Fibroblast of skin of scalp (primary cell): ENCODE measurements at places on chromosomes 2 and 18.

- peak; percentile 34 for DNase-seq
These were observed 76.7 kb upstream of the TWIST2 start for GRCh38 chr2:238771218-238771617.

DNA sequence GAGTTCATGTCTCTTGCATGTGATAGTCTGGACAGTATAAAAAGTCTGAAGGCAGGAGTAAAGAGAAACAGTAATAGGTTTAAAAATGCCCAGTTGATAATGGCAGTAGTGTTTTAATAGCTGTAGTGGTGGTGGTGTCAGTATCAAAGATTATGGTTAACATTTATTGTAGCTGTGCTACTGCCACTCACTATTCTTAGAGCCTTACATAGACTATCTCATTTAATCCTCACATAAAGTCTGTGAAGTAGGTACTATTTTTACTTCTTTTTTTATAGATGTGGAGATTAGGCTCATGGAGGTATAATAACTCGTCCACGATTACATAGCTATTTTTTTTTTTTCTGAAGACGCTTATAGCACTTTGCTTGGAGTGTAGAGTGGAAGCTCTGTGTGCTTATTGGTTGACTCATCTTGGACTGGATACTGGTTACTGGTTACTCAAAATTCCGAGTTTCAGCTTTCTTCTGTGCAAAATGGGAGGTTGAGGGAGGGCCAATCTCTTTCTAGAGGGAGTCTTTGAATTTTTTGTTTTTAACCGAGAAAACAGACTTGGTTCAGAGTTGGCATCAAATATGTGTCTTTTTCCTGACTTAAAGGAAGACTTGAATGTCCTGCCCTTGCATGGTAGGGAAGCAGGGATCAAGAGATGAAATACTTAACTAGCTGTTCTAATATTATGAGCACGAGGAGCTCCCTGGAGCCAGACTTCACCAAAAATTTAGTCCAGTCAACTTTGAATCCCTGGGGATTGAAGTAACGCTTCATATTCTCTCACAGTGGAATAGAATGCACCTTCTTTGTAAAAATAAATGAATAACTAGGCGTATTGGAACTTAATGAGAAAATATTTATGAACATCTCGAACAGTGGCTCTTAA is 27.1 kb downstream of the CERS6 start:
- no peak for DNase-seq

DNA sequence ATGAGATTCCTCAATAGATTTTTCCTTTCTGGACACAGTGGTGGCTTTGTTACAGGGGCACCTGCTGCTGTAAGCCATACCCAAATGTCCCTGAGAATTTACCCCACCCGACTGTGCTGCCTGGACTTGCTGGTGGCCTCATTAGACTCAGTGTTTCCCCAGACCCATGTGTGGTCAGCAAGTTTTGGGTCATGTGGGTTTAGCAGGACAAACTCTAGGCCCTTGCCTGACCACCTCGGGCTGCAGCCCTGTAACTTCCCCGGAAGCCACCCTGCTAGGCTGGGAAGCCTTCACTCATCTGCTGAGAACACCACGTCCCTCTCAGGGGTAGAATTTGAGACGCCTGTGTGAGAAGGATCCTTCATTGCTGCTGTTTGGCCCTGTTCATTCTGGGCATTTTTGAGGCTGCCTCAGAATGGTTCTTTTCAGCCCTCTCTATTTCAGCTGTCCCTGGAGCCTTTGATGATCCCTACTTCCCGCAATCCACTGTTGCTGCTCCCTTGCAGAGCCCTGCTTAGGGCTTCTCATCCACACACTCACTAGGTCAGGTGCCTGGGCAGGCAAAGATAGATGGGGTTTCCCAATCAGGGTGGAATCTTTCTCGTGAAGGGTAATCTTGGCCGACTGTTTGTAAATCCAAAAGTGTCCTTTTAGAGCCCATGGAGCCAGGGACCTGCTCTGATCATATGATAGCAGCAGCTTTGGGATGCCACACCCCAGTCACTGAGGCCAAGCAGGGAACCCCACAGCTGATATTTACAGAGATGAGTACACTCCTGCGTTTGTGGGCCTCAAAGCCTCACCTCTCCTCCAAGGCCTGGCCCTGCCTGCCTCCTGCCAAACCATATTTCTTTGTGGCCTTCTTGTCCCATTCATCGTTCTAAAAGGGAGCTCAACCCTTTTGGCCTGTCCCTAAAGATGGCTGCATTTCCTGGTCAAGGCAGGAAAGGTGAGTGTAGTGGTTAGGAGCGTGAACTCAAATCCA is 6.7 kb downstream of the EHD3 start:
- DNase-seq = no peak

DNA sequence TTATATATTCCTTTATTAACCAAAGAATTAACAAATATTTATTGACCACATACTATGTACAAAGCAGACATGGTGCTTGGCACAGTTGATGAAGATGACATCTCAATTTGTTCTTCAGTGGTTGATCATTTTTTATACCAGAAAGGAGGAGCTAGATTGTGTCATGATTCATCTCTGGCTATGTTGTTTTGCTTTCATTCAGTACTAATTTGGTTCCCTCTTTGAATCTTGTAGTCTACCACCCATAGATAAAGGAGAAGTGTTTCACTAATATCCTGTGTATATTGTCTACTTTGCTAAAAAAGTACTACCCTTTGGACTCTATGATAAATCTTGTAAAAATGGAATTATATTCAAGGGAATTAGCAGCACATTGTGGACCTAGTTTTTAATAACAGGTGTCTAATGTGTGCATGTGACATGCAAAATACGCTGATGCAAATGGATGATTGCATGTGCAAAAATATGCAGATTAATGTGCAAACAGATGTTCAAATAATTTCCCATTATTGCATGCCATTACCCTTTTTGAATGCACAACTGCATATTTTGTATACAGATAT is 313.2 kb upstream of the ZEB2 start:
- no peak for DNase-seq

DNA sequence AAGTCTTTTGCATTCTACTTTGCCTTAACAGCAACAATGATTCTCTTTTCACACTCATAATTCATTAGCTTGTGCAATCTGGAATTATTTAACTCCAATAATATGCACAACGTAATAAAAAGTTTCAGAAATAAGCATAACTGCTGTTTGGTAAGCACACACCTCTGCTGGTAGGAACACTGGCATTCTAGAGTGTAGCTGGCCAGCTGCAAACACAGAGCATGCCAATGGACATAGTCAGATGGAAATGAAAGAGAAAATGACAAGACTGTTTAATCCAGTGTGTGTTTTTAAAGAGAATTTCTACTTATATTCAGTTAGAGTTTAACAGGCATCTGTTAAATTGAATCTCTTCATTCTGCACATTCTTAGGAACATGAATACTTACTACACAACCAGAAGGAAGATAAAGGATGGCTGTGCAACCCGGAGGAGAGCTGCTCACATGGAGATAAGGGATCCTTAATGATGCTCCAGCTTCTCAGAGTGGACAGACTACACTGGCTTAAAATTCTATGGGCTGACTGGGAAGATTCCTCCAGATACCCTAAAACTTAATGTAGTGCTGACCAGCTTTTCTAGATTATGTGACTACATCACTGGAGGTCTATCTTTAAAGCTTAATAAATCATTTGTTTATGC is 94.6 kb upstream of the CHAC2 start:
- no peak for DNase-seq

GRCh38 chr18:53457068-53457467 is 767.4 kb downstream of the MBD2 start:
- peak; percentile 70 for DNase-seq

DNA sequence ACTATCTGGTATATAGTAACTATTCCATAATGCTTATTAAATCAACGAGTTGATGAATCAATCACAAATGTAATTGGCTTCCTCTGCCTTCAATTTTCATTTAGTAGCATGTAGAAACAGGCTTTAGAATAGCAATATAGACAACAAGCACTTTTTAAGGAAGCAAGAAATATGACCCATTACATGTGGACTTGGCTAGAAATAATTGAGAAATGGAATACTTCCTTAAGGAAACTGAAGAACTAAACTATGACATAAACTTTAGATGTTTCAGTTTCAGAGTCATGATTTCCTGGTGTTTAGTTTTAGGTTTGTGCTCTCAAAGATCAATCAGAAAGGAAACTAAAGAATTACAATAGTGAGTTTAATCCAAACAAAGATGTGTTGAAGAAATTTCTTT is 443.8 kb downstream of the MBD2 start:
- no peak for DNase-seq

GRCh38 chr2:238601433-238602222 is 174.9 kb downstream of the ASB1 start:
- no peak for DNase-seq
